ENCODE measurements at places on chromosomes 11 and 22.

GRCh38 chr11:122720107-122720881 lies 64.8 kb downstream of the UBASH3B start:
- DNase-seq = no peak

DNA sequence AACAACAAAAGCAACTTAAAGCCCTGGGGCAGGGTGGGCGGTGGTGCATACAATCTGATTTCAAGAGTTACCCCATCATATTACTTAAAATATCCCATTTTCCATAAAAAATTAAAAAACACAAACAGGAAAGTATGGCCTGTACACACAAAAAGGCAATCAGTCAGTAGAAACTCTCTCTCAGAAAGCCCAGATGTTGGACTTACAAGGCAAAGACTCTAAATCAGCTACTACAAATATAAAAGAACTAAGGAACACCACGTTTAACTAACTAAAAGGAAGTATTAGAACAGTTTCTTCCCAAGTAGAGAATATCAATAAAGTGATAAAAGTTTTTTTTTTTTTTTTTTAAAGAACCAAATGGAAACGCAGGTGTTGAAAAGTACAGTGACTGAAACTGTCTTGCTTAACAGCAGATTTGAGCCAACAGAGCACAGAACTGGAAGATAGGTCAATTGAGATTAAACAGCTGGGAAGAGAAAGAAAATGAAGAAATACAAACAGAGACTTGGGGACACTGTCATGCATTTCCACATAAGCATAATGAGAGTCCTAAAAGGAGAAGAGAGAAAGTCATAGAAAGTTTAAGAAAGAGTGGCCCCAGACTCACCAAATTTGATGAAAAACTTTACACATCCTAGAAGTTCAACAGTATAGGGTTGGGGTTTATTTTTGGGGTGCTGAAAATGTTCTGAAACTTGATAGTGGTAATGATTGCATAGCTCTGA lies 8.6 kb downstream of the SC5D start:
- DNase-seq = no peak

GRCh38 chr11:103811870-103812455 lies 224.5 kb upstream of the DDI1 start:
- DNase-seq = no peak

DNA sequence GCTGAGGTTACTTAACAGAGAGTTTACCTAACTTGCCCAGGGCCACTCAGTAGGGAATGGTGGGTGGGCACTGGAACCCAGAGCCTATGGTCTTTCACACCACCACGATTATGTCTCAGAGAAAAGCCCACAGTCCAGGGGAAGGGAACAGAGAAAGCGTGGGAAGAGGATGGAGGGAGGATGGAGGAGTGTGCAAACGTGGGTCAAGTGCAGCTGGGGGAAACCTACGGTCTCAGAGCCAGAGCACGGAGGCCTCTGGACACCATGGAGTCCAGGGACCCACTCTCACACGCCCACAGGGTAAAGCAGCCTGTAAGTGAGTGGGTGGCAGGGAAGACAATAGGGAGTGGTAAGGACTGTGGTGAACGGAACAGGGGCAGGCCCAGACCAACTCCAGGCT lies 47.3 kb upstream of the SLC35C1 start:
- DNase-seq = no peak

Measured in heart left ventricle (tissue), 16 donors.